T-helper 22 cell (primary cell): ENCODE measurements at places on chromosomes 3 and 15.

DNA sequence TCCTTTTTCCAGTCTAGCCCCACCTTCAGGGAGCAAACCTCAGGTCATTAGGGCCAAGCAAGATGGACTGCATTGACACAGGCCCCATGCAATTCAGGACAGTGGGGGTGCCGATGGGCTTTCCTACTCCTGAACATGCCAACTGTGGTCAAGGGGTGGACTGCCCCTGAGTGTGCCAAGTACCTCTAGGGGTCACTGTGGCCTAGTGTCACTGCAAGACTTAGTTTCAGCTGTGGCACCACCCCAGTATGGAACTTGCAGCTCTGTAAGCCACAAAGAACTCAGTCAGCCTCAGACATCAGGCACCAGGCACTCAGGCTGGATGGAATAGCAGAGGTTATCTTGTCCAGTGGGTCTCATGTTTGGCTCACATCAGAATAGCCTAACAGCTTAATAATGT is 32.3 kb downstream of the EXOG start:
- DNase-seq: no peak

DNA sequence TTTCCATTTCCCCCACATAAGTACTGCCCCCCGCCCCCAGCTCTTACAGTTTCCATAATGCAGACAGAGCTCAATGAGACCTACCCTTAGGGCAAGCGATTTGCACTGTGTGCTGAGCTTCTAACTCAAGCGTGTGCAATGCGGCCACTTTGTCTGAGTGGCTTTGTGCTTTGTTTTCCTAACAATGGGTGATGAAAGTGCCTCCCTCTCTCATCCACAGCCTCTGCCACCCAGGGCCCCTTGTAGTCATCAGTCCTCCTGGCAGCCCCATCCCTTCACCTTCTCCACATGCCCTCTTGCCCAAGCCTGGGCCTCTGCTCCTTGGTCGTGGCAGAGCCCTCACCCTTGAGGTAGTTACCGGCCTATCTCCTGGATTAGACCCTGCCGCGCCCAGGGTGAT is 17.2 kb downstream of the DAPK2 start:
- DNase-seq: no peak

DNA sequence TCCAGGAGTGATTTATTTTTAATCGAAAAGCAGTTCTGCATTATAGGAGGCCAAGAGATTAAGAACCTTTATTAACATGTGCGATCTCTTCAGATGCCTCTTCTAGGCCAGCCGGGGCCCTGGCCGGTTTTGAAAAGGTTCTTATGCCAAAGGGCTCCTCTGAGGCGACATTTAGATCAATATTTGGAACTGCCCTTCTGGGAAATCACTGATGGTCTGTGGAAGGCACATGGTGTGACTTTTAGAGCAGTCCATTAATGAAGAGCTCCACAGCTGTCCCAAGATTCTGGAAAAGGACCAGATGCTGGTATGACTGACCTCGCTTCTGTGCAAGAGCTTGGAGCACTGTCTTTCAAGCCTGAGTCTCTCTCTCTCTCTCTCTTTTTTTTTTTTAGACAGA is 19.7 kb downstream of the MGLL start:
- no peak for DNase-seq

- no peak for DNase-seq
Measured at GRCh38 chr15:38231436-38231835, 21.2 kb upstream of the SPRED1 start.

DNA sequence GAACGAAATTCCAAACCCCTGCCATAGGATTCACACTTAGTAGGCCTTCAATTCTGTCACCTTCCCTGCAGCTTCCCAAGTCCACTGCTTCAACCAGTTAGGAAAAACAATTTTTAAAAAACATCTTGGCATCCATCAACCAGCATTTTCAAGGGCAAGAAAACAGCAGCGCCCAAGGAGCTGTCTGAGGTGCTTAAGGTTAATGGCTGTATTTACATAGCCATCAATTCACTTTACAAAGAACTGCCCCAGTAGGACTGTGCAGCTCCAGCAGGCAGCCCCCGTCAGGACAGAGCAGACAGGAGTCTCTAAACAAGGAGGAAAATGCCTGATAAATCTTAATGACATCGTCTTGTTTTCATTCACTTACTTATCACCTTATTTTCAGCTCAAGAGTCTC is 13.3 kb downstream of the TAFA4 start:
- no peak for DNase-seq
